ENCODE measurements at places on chromosomes 5 and 9. TPM values are rescaled to one million over a fixed set of nuclear protein-coding genes. Genes with fewer than 3 reads are reported as not detected.

DNA sequence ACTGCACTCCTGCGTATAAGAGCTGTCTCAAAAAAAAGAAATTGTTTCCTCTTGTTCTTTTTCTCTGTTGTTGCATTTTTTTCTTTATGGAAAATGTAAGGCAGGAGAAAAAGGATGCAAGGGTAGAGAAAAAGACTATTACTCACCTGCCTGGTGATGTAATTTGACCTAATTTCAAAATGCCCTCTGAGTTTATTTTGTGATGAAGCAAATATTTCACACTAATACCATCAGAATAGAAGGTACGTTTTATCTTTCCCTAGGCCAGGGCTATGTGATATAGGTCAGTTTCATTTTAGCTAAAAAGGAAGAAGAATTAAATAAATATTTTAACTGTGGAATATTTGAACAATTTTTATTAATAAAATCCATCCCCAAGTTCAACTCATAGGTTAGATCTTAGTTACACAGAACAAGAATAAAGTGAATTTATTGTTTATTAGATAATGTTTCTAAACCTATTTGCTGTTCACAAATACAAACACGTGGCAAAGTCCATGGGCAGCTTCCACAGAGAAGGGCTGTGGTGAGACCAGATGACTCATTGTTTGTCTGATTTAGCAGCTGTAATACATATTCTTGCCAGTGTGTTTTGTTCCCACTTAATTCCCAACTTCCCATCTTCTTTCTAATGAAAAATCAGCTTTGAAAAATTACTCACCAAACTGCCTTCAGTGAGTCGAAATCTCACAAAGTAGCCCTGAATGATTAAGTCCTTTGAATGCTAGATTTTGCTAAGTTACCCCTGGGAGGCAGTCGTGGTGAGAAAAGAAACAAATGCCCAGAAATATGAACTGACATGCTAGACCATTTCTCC lies 52.8 kb upstream of the CCDC112 start:
- no peak for DNase-seq

DNA sequence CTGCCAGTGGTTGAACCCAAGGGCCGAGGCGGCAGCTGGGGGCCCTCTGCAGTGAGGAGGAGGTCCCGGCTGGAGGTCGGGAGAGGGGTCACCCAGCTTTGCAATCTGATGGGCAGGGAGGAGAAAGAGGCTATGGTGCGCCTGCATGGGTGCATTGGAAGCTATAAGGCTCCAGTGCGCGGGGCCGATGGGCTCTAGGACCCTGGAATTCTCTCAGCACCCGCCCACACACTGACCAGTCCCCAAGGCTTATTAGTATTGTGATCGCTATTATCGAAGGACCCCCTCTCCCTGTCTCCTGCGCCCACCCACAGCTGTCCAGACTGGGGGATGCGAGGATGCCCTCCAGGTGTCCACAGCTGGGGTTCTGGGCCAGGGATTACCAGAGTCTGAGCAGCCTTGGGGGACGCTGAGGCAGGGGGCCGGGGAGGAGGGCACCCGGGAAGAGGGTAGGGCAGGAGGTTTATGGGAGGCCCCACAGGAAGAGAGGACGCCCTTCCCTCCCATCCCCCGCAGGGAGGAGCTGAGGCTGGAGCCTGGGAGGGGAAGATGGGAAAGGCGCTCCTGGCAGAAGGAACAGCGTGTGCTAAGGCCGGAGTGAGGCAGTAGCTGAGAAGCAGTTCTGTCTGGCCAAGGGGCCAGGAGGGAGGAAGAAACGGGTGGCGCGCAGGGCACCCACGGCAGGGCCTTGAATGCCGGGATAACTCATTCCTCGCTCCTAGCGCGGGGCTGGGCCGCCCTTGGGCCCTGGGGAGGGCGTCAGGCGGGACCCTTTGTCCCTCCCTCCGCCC lies 24.2 kb downstream of the C9orf50 start:
- DNase-seq, result no peak

- no peak for DNase-seq
Measured at GRCh38 chr9:95669253-95669652, 152.5 kb upstream of the PTCH1 start.

DNA sequence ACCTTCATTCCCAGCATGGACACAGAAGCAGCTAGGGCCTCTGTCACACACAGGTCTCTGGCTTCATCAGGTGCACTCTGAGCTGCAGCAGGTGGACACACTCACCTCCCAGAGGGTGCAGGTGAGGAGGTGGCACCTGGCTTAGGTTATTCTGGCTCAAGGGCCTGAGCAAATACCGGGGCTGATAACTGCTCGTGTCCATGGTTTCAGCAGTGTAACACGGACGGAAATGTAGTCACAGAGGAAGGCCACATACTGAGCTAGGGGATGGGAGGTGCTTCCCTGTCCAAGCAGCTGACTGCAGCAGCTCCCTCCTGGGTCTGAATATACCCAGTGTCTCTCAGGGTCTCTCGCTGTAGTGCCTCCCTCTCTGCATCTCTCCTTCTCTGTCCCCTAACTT lies 5.7 kb downstream of the PHF2 start:
- no peak for DNase-seq

GRCh38 chr9:130060296-130060695 lies 6.6 kb downstream of the GPR107 start:
- DNase-seq, result no peak

SPARC gene
- total RNA-seq, result 1,214 TPM

AMBP gene
- total RNA-seq, result not detected

DNA sequence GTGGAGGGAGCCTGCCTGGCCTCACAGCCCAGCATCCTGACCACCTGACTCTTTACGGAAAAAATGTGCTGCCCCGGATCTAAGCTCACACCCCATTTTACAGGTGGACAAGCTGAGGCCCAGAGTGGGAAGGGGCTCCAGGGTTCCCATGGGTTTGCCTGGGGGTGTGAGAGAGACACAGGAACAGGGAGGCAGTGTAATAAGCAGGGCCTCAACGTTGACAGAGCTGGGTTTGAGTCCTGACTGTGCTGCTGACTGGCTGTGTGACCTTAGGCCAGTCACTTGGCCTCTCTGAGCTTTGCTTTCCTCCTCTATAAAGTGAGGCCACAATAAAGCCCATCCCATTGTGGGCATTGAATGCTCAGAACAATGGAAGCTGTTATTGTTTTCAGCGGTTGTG lies 73.7 kb downstream of the HMCN2 start:
- DNase-seq, result no peak

DNA sequence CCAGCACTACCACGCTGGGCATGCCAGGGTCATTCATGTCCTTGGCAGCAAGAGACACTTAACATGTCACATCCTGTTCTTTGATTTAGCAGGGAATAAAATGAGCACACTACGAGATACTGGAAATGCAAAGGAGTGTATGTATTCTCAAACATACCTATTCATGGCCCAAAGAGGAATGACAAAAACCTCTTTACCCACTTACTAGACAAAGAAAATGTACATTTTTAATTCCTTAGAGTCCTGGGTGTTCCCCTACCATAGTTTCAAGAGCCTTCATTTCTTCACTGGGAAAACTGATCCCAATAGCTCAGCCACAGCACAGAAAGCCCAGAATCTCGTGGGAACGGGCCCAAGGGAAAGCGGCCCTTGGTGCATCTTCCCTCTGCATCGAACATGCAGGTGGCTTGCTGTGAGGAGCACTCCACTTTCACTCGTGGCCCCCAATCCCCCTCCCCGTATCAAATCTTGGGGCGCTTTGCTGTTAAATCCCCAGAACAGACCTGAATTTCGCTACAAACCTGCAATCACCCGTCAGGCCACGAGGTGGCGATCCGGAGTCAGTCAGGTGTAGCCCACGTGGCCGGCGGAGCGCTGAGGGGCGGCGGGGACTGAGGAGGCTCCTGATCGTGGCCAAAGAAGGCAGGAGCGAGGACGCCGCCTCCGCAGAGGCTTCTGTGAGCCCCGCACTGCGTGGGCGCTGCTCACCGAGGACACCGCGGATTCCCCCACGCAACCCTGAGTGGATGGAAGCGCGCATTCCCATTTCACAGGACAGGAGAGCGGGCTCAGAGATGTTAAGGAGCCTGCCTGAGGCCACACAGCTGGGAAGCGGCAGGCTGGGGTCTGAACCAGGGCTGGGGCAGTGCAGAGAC lies 91.4 kb downstream of the LMX1B start:
- DNase-seq, result peak; percentile 90

GRCh38 chr9:5430912-5431311 lies 6.8 kb downstream of the PLGRKT start:
- DNase-seq, result no peak

DNA sequence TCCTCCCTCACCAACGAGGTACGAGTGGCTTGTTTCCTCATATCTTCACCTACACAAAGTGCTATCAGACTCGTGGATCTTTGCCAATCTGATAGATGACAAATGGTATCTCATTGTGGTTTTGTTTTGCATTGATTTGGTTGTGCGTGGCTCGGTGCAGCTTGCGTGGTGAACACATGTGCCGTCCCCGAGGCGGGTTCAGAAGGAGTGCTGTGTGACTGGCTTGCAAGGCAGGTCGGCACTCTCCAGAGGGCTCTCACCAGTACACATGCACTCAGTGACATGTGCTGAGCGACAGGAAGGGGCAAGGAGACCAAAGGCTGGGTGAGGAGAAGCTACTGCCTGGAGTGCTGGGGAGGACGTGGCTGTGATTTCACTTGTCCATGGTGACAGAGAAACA lies 95.3 kb upstream of the PITX1 start:
- no peak for DNase-seq

DNA sequence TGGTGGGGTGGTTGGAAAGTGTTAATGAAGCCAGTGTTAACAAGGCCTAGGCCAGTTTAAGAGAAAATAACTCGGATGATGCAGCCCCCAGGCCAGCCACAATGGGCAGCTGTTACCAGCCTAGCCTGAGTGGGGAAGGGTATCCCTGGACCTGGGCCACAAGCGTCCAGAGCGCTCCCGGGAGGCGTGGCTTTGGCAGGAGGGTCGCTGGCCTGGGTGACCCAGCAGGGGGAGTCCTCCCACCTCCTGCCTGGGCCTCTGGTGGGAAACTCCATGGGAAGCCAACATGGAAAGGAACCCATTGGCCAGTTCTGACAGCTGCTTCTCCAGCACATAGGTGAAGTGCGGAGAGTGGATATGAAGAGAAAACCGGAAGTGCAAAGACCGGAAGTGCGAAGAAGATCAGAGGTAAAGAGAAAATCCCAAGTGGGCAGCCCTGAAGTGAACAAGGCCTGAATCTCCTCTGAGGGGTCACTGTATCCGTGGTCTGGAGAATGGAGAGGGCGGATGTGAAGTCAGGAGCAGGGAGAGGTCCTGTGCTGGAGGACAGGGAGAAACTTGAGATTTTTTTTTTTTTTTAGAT lies 79.0 kb downstream of the ADCY2 start:
- no peak for DNase-seq

- no peak for DNase-seq
Measured at GRCh38 chr5:136399527-136399926, 34.2 kb upstream of the TRPC7 start.

DNA sequence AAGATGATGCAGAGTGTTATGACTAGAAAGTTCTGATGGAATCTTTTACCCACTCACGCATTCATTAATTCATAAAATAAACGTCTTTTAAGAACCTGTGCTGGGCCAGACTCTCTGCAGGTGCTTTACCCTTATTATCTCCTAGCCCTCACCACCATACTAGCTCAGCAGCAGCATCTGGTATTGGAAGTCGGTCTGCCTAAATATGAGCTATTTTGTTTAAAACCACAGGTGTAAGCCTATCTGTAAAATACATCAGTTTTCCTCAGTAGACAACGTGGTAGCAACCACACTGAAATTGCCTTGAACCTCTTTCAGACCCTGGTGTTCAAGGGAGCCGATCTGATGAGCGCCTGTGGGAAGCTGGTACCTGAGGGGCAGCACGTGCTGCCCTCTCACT lies 69.4 kb downstream of the PPIC start:
- no peak for DNase-seq

- DNase-seq, result no peak
Measured at GRCh38 chr9:122379340-122379739, 8.5 kb downstream of the PTGS1 start.

HBEGF gene
- total RNA-seq, result 22.6 TPM

GRCh38 chr9:77856615-77857014 lies 175.0 kb downstream of the GNAQ start:
- DNase-seq, result no peak

TEX53 gene
- not detected for total RNA-seq

- no peak for DNase-seq
Measured at GRCh38 chr9:37215830-37216229, 95.5 kb downstream of the ZCCHC7 start.

DNA sequence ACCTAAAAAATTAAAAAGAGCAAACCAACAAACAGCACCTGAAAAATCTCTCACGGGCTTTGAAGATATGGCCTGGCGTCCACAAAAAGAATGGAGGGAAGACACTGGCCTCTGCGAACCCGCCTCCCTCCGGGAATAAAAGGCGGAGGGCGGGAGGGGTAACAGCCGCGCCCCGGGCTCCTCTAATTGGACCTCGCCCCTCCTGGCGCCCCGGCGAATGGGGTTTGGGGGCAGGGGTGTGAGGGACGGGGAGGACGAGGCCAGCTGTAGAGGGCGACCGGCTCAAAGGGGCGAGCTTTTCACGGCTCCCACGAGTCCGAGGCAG lies 753 bp downstream of the FANCC start:
- peak; percentile 58 for DNase-seq

DNA sequence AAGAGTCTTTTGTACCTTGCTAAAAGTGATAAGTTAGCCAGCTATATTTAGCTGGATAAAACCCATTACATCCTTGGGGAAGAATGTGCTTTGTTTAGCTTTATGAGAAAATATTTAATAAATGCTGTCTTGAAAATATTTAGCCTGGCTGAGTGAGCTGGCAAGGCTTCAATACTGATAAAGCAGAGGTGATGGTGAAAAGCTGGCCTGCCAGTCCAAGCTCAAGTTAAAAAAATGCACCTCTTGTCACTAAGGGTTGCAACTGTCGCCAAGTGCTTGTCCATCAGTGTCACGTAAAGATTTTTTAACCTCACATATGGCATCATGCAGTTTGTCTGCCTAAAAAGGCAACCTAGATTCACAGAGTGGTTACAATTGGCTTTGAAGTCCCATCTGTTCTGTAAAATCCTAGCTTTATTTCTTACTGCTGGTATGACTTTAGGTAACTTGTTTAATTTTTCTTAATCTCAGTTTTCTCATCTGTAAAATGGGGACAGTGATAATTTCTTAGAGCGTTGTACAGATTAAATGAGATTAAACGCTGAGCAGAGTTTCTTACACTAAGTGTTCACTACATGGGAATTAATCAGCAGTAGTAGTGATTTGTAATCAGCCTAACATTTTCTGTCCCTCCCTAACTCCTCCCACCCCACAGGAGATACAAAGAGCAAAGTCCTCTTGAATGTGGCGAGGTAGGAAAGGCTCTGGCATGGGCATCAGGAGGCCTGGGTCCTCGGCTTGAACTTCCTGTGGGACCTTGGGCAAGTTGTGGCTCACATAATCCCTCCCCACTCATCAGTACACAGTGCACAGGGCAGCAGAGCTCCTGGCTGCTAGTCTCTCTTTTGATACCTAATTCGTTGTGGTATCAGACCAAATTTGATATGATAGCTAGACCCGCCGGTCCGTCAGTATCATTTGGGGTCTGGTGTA lies 48.7 kb downstream of the PIK3R1 start:
- DNase-seq, result no peak

- DNase-seq, result no peak
Measured at GRCh38 chr9:37126214-37126788, 5.9 kb downstream of the ZCCHC7 start.

DNA sequence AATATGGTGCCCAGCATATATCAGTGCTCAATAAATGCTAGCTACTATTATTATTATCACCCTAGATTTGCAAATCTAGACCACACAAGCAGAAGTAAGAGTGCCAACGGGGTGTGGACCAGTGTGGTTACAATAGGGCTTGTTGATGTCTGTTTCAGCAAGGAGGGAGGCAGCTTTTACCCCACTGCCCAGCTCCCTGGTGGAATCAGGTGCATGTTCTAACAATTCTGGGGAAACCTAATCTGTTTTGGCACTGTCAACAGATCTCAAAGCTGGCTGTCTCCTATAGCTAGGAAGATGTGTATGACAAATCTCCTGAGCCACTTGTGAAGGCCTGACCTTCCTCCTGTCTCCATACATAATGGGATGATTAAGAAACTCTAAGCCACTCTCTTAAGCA lies 5.7 kb downstream of the TGFBI start:
- no peak for DNase-seq

All from endothelial cell (in vitro differentiated cells).